SIG-M5 (cell line): ENCODE measurements at places on chromosomes 4 and X.

DNA sequence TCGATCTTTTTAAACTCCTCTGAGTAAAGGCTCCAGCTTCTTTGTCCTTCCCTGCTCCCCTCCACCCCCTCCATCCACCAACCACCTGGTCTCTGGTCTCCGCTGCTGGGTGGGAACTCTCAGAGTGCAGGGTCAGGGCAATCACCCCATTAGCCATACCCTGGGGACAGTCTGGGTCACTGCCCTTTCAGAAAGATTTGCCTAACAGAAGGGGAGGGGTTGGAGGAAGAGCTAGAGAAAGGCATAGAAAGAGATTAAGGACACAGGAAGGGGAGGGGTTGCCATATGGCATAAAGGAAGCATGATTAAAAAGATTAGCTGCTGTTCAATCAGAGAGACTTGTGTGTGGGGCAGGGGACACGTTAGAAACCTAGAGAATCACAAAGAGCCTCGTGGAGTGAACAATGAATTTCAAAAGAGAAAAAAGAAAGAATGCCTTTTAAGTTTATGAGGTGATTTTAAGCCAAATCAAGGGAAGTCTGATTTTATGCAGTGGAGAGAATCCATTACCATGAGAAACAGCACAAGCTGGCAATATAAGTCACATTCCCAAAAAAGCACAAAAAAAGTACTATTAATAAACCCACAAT lies 115.5 kb upstream of the ACSL4 start:
- DNase-seq = no peak

- no peak for DNase-seq
These were observed 57.8 kb downstream of the TMEM131L start for GRCh38 chr4:153523941-153524386.

DNA sequence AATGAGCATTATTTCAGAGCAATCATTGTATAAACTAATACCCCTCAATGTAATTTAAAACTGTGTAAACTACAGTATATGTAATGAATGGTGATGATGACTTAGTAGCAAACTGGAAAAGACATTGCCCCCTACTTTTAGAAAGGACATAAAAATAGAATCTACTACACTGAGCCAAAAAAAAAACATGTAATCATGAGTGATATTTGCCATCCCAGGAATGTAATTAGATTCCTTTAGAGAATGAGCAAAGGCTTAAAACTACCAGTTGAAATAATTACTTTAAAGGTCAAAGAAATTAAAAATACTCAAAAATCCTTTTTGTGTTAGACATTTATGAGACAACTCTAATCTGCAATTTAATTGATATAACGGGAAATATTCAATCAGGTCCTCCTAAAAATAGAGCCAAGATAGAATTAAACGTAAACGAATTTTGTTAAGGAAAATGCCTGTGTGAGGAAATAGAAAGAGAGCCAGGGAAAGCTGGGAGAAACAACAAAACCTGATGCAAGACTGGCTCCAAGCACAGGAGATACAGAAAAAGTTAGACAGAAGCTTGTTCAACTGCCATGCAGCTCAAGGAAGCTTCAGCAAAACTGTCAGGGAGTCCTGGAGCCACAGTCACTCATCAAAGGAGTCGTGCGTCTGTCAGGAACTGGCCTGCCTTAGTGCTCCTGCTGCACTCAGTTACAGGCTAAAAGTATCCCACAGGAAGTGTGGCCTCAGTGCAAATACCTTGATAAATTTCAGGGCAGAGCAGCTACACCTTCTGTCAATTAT lies 655.7 kb upstream of the INTU start:
- no peak for DNase-seq

- DNase-seq = no peak
These were observed 17.4 kb downstream of the ARHGAP24 start for GRCh38 chr4:85492336-85492735.

GRCh38 chr4:119314356-119314755 lies 7.6 kb downstream of the FABP2 start:
- DNase-seq = no peak

GRCh38 chrX:33132569-33132968 lies 78.8 kb downstream of the DMD start:
- no peak for DNase-seq

GRCh38 chr4:182917182-182918043 lies at the start of gene DCTD:
DCTD (minus strand) TSS chr4:182917386; CDS start chr4:182915568, 1,818 bp downstream.
- no peak for DNase-seq

DNA sequence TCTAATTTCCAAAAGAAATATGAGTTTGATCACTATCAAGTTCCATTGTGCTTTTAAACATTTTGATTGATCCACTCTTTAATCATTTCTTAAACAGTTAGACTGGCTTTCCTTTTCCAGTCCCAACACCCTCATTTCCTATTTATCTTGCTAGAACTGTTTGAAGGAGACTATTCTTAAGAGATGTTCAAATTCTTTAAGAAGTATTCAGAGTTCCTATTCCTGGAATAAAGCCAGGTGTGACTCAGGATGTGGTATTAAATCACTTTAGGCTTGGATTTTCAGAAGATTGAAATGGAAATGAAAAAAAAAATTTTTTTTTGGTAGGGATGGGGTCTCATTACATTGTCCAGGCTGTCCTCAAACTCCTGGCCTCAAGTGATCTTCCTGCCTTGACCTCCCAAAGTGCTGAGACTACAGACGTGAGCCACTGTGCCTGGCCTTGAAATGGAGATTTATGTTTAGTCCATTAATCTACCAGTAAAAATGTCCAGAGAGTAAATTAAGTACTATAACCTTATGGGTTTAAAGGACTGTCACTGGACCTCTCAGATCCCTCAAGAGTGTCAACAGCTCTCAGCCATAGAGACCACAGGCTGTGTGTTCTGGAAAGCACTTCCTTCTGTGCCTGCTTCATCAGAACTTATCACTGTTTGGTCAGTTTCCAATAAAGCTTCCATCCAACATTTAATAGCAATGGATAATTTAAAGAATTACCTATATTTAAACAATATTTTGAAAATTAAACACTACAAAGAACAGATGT lies 90.7 kb downstream of the CDS1 start:
- DNase-seq = no peak

DNA sequence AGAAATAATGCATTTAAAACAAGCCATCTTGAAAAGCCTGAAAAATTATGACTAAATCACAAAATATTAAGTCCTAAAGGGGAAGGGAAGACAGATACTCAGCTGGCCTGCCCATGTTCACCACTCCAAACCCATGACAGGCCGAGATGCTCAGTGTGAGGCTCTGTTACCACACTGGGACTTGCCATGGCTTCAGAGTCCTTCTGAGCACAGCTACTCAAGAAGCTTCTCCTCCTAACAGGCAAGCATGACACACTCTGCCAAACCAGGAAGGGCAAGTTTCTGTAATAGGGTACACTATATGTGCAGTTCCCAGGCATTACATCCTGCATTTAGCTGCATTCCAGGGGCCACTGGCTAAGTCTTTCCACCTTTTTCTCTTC lies 34.0 kb upstream of the CYBB start:
- DNase-seq = no peak

DNA sequence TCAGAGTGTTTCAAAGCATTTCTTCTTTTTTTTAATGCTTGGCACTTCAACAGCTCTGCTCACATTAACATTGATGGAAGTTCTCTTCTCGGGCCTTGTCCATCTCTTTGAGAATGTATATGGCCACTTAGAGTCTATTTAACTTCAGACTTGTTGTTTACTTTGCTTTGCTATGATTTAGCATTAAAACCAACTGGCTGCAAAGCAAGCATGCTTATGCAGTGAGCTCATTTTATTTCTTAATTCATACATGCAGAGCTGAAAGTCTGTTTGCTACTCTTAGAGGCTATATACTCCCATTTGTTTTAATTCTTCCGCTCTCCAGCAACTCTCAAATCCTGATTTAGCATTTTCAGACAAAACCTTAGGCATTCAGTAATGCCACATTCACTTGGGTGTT lies 107.6 kb upstream of the PACRGL start:
- DNase-seq = no peak

DNA sequence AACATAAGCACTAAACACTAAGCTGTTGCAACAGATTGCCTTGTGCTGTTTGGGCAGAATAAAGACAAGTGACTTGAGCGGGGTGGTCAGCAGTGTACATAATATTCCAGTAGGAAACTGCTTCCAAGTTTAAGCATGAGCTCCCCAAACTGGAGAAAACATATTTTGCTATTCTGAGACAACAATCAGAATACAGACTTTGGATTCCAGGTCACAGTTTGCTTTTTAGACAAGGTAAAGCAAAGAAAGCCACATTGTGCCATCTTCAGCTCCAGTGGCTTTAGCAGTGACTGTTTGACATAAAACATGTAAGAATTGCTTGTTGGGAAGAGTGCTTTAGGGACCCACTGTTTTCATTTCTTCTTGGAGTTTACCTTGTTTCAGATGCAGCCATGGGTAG lies 136.0 kb downstream of the FNIP2 start:
- DNase-seq = no peak

- no peak for DNase-seq
These were observed 45.5 kb upstream of the PROM1 start for GRCh38 chr4:16129336-16129735.

GRCh38 chrX:120380699-120381098 lies 18.8 kb downstream of the ATP1B4 start:
- no peak for DNase-seq

DNA sequence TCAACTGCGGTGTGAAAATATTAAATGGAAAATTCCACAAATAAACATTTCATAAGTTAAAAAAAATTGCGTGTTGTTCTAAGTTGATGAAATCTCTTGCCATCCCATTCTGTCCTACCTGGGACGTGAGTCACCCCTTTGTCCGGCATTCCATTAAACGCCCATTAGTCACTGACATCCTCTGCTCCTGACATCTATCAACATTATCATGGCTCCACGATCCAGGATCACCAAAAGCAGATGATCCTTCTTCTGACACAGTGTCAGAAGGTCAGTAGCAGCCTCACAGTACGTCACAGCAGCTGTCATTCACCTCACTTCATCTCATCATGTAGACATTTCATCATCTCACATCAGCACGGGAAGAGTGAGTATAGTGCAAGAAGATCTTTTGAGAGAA lies 125.7 kb downstream of the ZNF827 start:
- no peak for DNase-seq

GRCh38 chr4:41119867-41120295 lies 94.5 kb downstream of the APBB2 start:
- no peak for DNase-seq
